ENCODE measurements at places on chromosomes 12 and 14. TPM values are rescaled to one million over a fixed set of nuclear protein-coding genes. Genes with fewer than 3 reads are reported as not detected.

- peak; percentile 70 for DNase-seq
These were observed 3.3 kb upstream of the CHURC1 start for GRCh38 chr14:64910847-64911495.

DNA sequence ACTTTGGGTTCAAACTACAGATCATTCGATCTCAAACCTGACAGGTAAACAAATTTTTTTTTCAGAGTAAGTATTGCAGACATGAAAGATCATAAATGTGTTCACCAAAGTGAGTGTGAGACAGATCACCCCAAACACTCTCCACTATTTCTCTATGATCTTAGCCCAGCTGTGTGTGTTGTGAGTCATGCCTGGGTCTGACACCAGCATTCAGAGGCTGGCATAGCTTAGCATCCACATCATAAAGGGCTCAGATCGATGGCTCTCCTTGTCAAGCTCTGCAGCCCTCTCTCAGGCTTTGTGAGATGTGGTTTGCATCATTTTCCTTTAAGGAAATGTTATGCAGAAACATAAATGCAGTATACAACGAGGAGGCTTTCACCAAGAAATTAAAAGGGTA, 164.9 kb downstream of the ETV6 start:
- no peak for DNase-seq

GRCh38 chr14:98404811-98405210, 867.2 kb downstream of the BCL11B start:
- DNase-seq = no peak

- DNase-seq = no peak
These were observed 158.0 kb downstream of the TMEM132C start for GRCh38 chr12:128424931-128425431.

DNA sequence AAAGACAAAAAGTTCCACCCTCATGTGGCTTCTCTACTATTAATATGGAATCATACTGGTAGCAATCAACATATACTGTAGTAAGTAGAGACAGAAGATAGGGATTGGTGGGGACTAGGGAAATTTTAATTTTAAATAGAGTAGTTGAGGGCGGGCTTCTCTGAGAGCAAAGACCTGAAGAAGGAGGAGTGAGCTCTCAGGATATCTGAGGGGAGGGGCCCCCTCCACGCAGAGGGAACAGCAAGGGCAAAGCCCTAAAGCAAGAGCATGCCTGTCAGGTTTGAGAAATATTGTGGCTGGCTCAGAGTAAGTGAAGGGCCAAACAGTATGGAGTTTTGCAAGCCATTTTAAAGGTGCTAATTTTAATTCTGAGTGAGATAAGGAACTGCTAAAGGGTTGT, 64.3 kb downstream of the PCNX1 start:
- peak; percentile 17 for DNase-seq

- DNase-seq = peak; percentile 75
These were observed 105.1 kb upstream of the TMEM260 start for GRCh38 chr14:56474419-56475022.

DNA sequence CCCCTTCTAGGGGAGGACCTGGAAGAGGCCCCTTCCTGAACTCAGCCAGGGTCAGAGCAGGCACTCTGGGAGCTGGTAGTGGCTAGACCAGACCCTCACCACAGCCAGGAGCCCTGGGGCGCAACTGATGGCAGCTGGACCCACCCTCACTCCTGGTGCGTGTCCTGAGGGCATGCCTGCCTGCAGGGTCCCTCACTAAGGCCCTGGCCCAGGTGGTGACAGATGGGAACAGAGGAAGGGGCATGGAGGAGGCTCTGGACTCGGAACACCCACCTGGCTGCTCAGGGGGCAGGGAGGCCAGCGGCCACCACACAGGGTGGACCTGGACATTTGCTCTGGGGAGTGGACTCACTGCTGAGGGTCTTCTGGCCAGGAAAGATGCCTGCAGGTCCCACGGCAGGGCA, 342.2 kb upstream of the SFSWAP start:
- DNase-seq = no peak

- DNase-seq = no peak
These were observed 524.8 kb upstream of the STXBP6 start for GRCh38 chr14:25574628-25575325.

- peak; percentile 95 for DNase-seq
These were observed 92.9 kb downstream of the KSR2 start for GRCh38 chr12:117875744-117876435.

DNA sequence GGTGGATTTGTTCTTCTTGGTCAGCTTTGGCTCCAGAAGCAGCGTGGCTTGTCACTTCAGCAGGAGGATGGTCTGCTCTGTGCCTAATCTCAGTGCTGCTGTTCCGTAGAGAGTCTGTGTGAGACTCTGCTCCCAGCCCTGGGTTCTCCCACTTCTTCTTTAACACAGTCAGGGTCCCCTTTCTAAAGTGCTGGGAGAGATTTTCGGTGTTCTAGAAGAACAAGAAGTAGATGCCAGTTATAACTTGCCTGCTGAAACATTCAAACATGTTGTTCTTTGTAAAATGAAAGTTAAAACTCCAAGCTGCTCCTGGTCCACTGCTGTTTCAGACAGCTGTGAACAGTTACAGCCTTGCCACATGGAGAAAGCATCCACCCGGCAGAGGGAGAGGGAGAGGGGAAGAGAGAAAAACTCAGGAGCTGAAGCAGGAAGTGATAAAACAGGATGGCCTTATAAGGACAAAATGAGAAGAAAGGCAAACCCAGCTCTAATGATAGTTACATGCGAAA, 55.2 kb upstream of the CERS5 start:
- DNase-seq = peak; percentile 80

- DNase-seq = no peak
These were observed 7.1 kb upstream of the CRADD start for GRCh38 chr12:93670104-93670503.

- DNase-seq = no peak
These were observed 4.1 kb upstream of the DAAM1 start for GRCh38 chr14:59184396-59184795.

GRCh38 chr12:49800421-49801140, 27.6 kb downstream of the NCKAP5L start:
- DNase-seq = no peak

GRCh38 chr14:106120101-106120500, 593.7 kb downstream of the TMEM121 start:
- no peak for DNase-seq

- peak; percentile 39 for DNase-seq
These were observed 653 bp downstream of the PA2G4 start for GRCh38 chr12:56104815-56105608.

- peak; percentile 62 for DNase-seq
These were observed 16.5 kb downstream of the SEL1L start for GRCh38 chr14:81516986-81517797.

GRCh38 chr12:124625867-124626675, 58.7 kb upstream of the NCOR2 start:
- no peak for DNase-seq

GRCh38 chr14:69376439-69376838, 21.7 kb downstream of the ERH start:
- no peak for DNase-seq

DNA sequence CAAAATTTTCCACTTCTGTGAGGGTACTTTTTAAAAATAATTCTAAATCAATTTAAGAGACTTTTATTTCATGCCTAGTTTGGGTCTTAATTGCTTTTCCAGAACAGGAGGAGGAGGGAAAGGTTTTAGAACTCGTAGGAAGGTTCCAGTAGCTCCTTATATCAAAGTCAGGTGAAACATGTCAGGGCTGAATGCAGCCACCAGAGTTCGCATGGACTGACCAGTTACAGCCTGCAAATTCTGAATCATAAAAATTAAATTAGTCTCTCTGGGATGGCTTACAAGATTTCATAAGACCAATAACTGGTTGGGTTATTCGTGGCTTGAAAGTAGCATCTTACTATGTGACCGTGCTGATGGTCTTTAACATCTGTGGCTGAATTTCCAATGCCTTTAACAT, 397 bp downstream of the BDKRB1 start:
- DNase-seq = no peak

DNA sequence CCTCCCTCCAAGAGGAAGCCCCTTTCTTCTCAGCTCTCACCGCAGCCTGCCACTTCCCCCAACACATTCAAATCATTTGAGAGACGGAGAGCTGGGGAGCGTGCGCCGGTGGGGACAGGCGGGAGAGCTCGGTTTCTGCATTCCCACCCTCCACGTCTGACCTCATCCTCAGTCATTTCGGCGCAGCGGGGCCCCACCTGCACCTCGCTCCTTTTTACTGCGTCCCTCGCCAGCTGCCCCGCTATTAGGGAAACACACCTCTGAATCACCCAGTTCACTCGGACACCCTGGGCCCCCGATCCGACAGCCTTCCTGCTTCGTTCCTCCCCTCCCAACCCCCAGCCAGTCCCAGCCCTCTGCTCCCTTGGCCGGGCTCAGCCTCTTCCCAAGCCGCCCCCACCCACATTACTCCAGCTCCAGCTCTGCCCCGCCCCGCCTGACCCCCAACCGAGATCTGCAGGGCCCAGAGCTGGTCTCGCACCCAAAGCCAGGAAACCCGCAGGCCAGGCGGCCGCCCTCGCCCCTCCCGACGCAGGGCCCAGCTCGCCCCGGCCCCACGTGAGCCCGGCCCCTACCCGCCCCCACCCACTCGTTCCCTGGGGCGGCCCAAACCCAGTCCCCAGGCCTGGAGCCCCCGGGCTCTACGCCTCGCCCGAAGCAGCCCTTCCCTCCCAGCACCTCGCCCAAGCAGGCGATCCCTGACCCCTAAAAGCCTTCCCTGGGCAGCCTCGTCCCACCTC, 783 bp downstream of the CORO1C start:
- peak; percentile 84 for DNase-seq

GRCh38 chr14:81889529-81889928, 355.9 kb upstream of the SEL1L start:
- DNase-seq = no peak

DNA sequence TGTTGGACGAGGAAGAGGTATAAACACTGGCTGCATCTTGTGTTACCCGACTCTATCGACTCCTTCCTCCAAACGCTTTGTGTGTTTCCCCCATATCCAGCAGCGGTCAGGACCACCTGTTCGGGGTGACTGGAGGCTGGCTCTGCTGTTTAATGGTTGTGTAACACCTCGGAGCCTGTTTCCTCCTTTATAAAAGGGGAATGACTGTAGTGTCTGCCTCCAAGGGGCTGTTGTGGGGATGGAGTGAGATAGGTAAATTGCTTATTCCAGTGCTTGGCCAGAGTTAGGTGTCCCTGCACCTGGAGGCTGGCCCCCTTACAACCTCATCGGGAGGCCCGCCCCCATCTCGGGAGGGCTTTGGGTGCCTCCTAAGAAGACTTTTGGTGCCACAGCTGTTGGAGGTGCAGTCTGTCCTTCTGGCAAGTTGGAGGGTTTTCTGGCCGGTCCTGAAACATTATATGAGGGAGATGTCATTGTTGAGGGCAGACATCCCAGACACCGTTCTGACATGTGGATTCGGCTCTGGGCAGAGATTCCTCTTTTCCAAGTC, 1.1 kb downstream of the MLXIP start:
- DNase-seq = no peak

GRCh38 chr14:101167428-101167827, 263.9 kb upstream of the RTL1 start:
- peak; percentile 8 for DNase-seq

GRCh38 chr12:72677139-72677538, 405.0 kb downstream of the TRHDE start:
- no peak for DNase-seq

DNA sequence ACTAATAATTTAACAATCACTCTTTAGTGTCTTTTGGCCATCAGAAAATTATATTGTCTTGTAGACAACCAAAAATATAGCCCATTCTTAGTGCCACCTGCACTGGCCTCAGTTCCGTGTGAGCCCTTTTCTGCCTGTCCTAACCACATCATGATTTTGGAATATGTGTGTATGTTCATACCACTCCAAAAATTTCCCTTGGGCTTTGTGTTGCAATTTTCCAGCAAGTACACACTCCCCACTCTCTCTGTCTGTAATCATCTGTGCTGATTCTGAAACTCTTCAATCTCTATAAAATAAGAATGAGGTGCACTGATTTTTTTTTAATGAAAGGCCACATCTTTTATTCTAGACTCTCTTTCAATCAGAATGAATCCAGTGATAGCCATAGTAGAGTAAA, 196.0 kb downstream of the PIK3C2G start:
- DNase-seq = no peak

DNA sequence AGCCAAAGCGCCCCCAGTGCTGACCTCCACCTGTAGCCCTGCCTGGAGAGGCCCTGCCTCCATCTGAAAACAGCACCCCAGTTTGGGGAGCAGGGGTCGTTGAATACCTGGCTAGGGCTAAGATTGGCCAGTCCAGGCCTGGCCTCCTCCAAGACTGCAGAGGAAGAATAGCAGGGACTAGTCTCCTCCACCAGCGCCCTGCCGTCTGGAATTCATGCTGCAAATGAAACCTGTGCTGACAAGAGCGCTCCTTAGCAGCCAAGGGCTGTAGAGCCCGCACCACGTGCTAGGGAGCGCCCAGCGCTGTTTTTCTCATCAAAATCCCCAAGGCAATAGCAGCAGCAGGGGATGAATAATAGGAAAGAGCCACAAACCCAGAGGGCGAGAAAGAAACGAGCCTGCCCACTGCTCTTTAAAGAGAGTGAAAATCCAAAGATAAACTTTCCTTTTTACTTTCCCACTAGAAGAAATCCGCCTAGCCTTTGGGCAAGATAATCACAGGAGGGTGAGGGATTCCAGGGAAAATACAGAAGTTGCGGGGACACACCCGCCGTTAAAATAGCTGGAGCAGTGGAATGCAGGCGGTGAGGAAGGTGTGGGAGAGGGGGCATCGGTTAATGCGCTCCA, 3.3 kb downstream of the COL2A1 start:
- peak; percentile 84 for DNase-seq

DNA sequence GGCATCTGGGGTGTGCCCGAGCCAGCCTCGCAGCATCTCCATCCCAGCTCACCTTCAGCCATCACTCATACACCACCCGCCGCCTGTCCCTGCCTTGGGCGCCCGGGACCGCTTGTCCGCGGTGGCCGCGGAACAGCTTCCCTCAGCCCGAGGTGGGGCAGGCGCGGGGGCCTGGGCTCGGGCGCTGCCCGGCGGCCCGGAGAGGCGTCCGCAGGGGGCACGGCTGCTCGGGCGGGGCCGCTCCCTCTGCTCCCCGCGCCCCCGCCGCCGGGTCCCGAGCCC, 430 bp downstream of the SLC41A2 start:
- peak; percentile 63 for DNase-seq

- no peak for DNase-seq
These were observed 181.5 kb upstream of the ATP2B1 start for GRCh38 chr12:89890161-89890560.

- peak; percentile 97 for DNase-seq
These were observed at the start of gene PPP4R4 for GRCh38 chr14:94173885-94174603. Gene PPP4R4 (plus strand): TSS chr14:94174322. CDS start chr14:94174466, 144 bp downstream.

Gene TDRD9
- not detected for total RNA-seq

Gene ELK3
- 8.3 TPM for total RNA-seq

Gene CCDC197
- total RNA-seq = not detected

Gene DNAI7
- total RNA-seq = not detected

Gene ENDOU
- not detected for total RNA-seq

Gene KRT6C
- not detected for total RNA-seq
